ENCODE measurements at places on chromosomes 16 and 17.

GRCh38 chr17:44308865-44309264 lies 464 bp downstream of the RUNDC3A start:
- DNase-seq, result no peak

- DNase-seq, result no peak
Observed at GRCh38 chr17:79975498-79976134, 60.1 kb downstream of the TBC1D16 start.

DNA sequence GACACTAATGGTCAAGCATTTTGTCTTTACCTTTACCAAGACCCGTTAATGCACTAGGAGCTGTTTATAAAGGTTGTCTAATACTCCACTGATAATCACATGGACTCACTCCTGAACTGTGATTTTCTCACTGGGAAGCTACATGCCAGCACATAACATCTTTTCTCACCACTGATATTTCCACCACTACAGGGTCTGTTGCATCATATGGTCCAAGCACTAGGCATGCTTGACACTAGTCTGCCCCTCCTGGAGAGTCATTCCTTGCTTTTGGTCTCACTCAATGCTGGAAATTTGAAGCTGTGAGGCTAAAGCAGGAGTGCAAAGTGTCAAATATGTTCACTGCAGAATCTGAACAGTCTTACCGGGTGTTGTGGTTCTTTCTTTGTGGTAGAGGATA lies 1576.8 kb downstream of the CDH8 start:
- DNase-seq, result no peak

- no peak for DNase-seq
Observed at GRCh38 chr17:70238646-70239045, 69.3 kb downstream of the KCNJ2 start.

GRCh38 chr16:898216-898615 lies 72.6 kb downstream of the LMF1 start:
- no peak for DNase-seq

DNA sequence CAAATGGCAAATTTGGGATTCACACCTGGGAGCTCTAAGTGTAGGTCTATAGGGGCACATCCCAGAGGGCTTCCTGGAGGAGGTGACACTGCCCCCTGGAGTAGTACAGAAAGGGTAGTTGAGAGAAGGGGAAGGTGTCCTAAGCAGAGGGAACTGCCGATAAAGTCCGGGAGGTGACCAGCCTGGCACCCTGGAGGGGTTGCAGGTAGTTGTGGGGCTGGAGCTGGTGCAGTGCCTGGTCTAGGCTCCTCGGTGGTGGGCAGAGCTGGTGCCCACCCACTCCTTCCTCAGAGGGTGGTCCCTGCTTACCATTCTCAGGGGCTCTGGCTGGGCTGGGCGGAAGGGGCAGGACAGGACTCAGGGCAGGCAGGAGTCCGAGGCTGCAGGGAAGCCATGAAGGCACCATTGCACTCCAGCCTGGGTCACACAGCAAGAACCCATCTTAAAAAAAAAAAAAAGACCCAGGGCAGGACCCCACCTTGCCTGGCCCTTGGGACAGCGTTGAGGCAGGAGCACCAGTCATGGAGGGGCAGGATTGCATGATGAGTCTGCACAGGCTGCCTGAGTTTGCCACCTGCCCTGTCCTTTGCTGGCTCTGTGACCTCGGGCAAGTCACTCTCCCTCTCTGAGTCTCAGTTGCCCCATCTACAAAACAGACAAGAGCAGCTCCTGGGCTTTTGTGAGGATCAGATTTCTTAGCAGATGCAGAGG lies 43.8 kb downstream of the LAT start:
- no peak for DNase-seq

DNA sequence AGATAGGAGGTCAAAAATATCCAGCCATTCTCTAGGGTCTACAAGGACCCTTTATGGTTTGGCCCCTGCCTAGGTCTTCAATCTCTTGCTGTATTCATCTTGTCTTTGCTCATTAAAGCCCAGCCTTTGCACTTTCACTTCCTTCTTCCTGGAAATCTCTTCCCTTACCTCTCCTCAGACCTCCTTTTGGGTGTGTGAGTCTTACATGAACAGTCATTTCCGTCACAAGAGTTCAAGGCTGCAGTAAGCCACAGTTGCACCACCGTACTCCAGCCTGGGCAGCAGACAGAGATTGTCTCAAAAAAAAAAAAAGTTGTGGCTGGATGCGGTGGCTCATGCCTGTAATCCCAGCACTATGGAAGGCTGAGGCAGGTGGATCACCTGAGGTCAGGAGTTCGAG lies 6.0 kb upstream of the ATP1B2 start:
- DNase-seq, result no peak

DNA sequence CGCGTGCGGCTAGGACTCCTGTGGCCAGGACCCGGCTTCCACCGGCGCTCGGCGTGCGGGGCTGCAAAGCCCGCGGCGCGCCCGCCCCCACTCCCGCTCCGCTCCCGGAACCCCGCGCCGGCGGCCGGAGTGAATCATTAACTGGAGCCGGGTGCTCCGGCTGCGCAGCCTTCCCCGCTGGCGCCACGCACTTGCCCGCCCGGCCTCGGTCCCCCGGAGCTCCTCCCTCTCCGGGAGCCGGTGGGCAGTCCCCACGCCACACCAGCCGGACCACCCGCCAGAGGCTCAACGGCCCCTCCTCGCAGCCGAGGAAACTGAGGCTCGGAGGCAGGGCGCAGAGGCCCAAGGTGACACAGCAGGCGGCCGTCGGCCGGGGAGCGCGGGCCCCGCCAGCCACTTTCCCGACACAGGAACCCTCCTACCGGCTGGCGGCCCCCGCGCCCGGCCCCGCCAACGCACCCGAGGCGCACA lies 580 bp downstream of the BCAR1 start:
- no peak for DNase-seq

DNA sequence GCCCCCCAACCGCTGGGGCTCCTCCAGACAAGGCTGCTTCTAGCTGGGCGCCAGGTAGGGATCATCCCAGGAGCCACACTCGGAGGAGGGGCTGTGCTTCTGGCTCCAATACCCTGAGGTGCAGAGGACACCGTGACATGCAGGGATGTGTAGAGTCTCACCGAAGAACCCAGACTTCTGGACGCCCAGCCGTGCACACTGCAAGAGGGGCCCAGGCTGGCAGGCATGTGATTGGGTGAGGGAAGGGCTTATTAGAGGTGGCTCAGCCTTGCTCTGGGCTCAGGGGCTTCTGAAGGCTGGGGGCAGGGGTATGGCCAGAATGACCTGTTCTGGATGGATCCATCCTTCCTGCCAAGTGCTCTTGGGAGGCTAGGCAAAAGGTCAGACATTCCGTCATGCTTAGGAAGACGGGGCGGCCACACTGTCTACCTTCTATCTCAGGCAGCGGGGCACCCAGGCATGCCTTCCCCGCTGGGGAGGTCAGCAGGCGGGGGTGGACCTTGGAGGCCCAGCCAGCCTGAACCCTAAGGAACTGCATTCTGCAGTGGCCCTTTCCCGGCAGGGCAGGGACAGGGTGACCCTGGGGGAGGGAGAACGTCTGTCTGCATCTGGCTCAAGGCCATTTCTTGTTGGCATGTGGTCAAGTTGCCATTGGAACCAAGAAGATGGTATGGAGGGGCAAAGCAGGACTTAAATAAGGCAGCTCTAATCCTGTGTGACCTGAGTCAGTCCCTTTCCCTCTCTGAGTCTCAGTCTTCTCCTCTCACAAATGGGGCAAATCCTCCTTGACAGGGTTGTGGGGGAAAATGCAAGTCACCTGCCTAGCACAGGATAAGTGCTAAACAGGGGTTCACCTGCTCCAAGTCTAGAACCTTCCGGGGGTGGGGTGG lies 5.8 kb upstream of the ADGRG1 start:
- DNase-seq, result no peak

DNA sequence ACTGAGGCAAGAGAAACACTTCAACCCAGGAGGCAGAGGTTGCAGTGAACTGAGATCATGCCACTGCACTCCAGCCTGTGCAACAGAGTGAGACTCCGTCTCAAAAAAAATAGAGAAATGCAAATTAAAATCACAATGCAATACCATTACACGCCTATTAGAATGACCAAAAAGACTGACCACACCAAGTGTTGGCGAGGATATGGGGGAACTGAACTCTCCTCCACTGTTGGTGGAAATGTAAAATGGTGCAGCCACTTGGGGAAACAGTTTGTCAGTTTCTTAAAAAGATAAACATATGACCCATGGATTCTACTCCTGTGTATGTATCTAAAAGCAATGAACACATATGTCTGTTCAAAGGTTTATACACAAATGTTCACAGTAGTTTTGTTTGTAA lies 204.8 kb downstream of the MRTFB start:
- no peak for DNase-seq

DNA sequence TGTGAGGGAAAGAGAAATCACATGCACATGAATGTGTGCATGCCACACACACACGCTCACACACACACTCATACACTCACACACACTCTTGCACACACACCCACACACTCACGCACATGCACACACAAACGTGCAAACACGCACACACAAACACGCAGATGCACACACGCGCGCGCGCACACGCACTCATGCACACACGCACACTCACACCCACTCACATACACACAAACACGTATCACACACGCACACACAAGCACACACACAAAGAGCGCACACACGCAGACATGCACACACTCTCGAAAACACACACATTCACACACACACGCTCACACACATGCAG lies 72.2 kb downstream of the GAS7 start:
- no peak for DNase-seq

GRCh38 chr16:79328402-79329165 lies 272.0 kb downstream of the MAF start:
- DNase-seq, result no peak

DNA sequence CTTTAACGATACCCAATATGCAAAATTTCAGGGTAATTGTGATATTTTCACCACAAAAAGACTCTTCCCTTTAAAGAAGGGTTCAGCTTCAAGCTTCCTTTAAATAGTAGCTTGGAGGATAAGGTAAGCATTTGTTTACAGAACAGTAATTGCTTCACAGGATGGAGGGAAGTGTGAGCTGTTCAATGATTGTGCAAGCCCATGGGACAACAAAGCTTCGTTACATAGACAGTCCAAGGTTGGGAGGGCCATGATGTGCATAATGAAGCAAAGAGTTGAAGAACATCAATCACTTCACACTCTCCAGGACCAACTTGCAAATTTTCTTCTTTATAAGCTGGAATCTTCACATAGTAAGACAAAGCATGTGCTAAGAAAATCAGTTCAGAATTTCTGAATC lies 145.0 kb upstream of the ASIC2 start:
- DNase-seq, result no peak

GRCh38 chr16:62573466-62573865 lies 537.2 kb upstream of the CDH8 start:
- DNase-seq, result no peak

GRCh38 chr16:46695937-46696336 lies 6.5 kb downstream of the ORC6 start:
- no peak for DNase-seq

DNA sequence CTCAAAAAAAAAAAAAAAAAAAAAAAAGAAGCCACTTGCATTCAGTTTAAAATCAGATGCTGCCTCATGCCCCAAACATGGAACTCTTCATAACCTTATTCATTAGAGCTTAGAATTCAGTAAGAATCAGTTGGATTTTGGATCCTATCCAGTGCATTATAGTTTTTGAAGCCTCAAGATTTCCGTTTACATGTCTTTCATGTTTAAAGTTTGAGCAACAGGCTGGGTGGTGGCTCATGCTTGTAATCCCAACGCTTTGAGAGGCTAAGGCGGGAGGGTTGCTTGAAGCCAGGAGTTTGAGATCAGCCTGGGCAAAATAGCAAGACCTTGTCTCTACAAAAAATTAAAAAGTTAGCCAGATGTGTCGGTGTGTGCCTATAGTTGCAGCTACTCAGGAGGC lies 55.0 kb downstream of the SNTB2 start:
- DNase-seq, result no peak

- no peak for DNase-seq
Observed at GRCh38 chr17:43011728-43012472, 5.3 kb downstream of the IFI35 start.

DNA sequence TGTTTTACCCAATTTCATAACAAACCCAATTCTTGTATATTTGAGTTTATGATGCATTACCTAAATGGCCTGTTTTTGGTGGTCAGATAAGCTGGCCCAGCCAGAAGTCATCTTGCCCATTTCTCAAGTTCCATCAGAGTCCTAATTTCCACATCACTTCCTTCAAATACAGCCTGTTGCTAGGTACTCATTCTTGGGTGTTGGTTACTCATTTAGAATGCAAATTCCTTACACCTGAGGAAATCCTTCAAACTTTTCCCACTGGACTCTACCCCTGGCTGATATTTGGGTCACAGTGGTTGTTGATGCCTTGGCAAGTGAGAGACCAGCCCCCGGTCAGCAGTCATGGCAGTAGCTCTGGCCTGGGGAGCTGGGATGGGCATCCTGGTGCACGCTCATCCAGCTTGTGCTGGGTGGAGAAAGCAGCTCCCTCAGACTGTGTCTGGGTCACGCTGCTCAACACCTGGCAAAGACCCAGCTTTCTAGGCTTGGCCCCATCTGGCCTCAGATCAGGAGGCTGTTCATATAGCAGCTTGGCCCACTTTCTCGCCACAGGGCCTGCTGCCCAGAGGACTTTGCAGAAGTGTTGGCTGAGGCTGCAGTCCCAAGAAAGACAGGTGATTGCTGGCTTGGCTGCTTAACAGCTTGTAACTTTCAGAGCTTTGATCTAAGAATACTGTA lies 25.8 kb downstream of the WSB1 start:
- no peak for DNase-seq

DNA sequence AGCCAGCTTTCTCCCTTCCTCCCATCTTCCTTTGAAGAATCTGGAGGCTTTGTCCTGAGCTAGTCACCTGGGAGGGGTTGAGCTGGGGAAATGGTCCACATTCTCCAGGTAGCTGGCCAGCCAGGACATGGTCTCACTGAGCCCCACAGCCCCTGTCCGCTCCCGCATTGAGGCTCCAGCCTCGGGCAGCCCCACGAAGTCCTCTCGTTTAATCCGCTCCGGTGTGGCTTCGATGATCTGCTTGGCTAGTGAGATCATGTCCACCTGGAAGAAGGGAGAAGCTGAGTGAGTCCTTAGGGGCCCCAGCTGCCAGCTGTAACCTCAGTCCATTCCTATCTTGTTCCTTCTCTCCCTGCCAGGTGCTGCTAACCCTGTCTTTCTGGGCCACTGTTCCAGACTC lies 2.7 kb upstream of the SPAG7 start:
- DNase-seq, result no peak

GRCh38 chr17:43768382-43768781 lies 9.8 kb upstream of the SOST start:
- no peak for DNase-seq

DNA sequence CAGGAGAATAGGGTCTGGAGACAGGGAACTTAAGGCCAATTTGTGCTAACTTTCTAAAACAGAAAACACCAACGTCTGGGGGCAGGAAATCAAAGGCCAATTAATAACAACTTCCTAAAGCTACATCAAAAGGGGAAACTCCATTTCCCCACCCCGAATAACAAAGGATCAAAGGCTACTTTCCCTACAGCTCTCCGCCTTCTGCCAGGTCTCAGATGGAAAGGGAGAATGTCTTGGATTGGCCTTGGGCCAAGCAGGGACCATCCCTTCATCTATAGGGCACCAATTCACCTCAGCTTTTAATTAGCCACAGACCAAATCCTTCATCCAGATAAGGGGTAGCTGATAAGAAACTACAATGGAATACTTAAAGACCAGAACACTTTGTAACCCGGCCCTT lies 116.9 kb upstream of the ZKSCAN2 start:
- no peak for DNase-seq
